ENCODE measurements at places on chromosomes 1 and 21. TPM values are rescaled to one million over a fixed set of nuclear protein-coding genes. Genes with fewer than 3 reads are reported as not detected.

Gene CD1D
- 1.6 TPM for total RNA-seq

Gene CTSS
- 11.9 TPM for total RNA-seq

Gene VSIG8
- not detected for total RNA-seq

Gene TSACC
- total RNA-seq = not detected

Gene ATP1A4
- total RNA-seq = 0.31 TPM

Gene S100A7A
- not detected for total RNA-seq

Gene TNFRSF4
- not detected for total RNA-seq

Gene NFYC
- 34.6 TPM for total RNA-seq

Gene GBP4
- total RNA-seq = 2.2 TPM

Gene KRTAP12-2
- not detected for total RNA-seq

Gene C1QB
- 4.8 TPM for total RNA-seq

Gene C8A
- not detected for total RNA-seq

Gene OR2M3
- 0.16 TPM for total RNA-seq

Gene S100A12
- 4.1 TPM for total RNA-seq

Gene TNFRSF8
- total RNA-seq = not detected

Gene PDZK1
- total RNA-seq = 0.78 TPM

Gene VAMP4
- total RNA-seq = 22.3 TPM

Gene MAP1LC3C
- total RNA-seq = 0.78 TPM

Gene KCNH1
- 5.1 TPM for total RNA-seq

Gene C8B
- total RNA-seq = not detected

Gene RGS16
- total RNA-seq = 1.6 TPM

Gene HES3
- total RNA-seq = not detected

Gene GJA8
- total RNA-seq = not detected

Gene FBLIM1
- 11.4 TPM for total RNA-seq

Gene SPRR1A
- not detected for total RNA-seq

Gene SLAMF9
- not detected for total RNA-seq

Gene KLF18
- not detected for total RNA-seq

Gene CELA2A
- not detected for total RNA-seq

Gene OR2T2
- total RNA-seq = not detected

Gene S100A7
- not detected for total RNA-seq

Gene SPRTN
- 15.9 TPM for total RNA-seq

Gene SLC9A1
- total RNA-seq = 1.9 TPM

Gene GPR161
- 93.4 TPM for total RNA-seq
